Thymus (tissue), 14 donors: ENCODE measurements at places on chromosomes 5 and 9. TPM values are rescaled to one million over a fixed set of nuclear protein-coding genes. Genes with fewer than 3 reads are reported as not detected.

CACFD1 gene
- 6.1 TPM for total RNA-seq

RNF14 gene
- total RNA-seq = 42.6 TPM

PCDHGA5 gene
- total RNA-seq = 0.19 TPM

- no peaks in the 10 kb centered on the region for H3K4me1 ChIP-seq
- peaks cover 56% of the 10 kb centered on the region for H3K27me3 ChIP-seq
- H3K36me3 ChIP-seq = no peaks in the 10 kb centered on the region
- no peak overlapping the region for H3K27ac ChIP-seq
- H3K4me3 ChIP-seq = no peak overlapping the region
These were observed 1.1 kb upstream of the ADAMTS2 start for GRCh38 chr5:179346401-179346800.

PCDHA4 gene
- 0.05 TPM for total RNA-seq

ZDHHC11B gene
- total RNA-seq = 0.71 TPM

- H3K4me3 ChIP-seq = no peak overlapping the region
- H3K36me3 ChIP-seq = no peaks in the 10 kb centered on the region
- H3K4me1 ChIP-seq = no peaks in the 10 kb centered on the region
- no peak overlapping the region for H3K27ac ChIP-seq
- no peak for DNase-seq
- H3K27me3 ChIP-seq = peaks cover 4% of the 10 kb centered on the region
These were observed 41.8 kb downstream of the ROR2 start for GRCh38 chr9:91908293-91908623.

GRCh38 chr5:56097055-56097454 lies 102.3 kb upstream of the IL6ST start:
- no peak overlapping the region for H3K27ac ChIP-seq
- no peaks in the 10 kb centered on the region for H3K36me3 ChIP-seq
- H3K27me3 ChIP-seq = no peaks in the 10 kb centered on the region
- no peak for DNase-seq
- H3K4me1 ChIP-seq = peaks cover 32% of the 10 kb centered on the region
- no peak overlapping the region for H3K4me3 ChIP-seq

DNA sequence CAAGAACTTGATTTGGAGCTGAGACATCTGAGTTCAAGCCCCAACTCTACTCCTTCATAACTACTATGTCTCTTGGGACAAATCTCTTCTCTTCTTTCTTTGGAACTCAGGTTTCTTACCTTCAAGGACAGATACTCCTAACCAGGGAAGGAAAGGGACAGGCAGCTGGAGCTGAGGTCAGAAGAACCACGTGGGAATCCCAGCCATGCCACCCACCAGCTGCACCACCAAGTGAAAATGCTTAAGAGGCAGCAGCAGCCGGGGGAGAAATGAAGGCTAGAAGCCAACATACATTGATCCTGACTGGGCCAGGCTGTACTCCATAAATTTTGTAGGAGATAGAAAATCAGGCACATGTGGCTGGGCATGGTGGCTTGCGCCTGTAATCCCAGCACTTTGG lies 9.6 kb upstream of the OR5C1 start:
- H3K27me3 ChIP-seq = no peaks in the 10 kb centered on the region
- no peak overlapping the region for H3K27ac ChIP-seq
- no peak for DNase-seq

DNA sequence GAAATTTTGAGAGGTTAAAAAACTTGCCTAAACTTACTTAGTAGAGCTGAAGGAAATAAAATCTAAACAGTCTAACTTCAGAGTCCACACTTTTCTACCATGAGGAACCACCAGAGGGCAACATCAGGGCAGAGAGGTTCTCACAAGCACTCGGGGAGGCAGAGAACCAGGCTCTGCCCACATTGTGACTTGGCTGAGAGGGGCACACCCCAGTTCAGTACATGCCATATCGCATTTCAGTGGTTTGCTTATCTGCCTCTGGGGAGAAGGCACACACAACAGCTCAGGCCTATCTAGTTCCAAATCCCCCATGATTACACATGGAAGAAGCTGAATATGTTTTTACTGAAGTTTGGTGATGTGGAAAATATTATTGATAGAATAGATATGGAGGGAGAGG lies 49.2 kb downstream of the EQTN start:
- H3K27me3 ChIP-seq = no peaks in the 10 kb centered on the region
- no peak overlapping the region for H3K4me3 ChIP-seq
- H3K36me3 ChIP-seq = no peaks in the 10 kb centered on the region

DNA sequence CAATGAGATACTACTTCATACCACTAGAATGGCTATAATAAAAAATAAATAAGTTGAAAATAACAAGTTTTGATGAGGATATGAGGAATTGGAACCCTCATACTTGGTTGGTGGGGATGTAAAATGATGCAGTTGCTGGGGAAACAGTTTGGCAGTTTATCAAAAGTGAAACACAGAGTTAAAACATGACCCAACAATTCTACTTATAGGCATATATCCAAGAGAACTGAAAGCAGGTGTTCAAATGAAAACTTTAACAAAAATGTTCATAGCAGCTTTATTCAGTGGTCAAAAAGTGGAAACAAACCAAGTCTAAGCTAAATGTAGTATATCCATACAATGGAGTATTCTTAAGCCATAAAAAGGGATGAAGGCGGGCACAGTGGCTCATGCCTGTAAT lies 13.1 kb upstream of the LHFPL2 start:
- no peaks in the 10 kb centered on the region for H3K36me3 ChIP-seq
- no peaks in the 10 kb centered on the region for H3K27me3 ChIP-seq
- no peak for DNase-seq

- no peak overlapping the region for H3K4me3 ChIP-seq
- no peak for DNase-seq
- no peaks in the 10 kb centered on the region for H3K27me3 ChIP-seq
- no peaks in the 10 kb centered on the region for H3K36me3 ChIP-seq
These were observed 178.8 kb downstream of the TMEM161B start for GRCh38 chr5:88089719-88090390.
